ENCODE measurements at places on chromosomes 3 and 15.

GRCh38 chr3:113423699-113424098 lies 17.6 kb downstream of the CFAP44 start:
- no peak for DNase-seq

DNA sequence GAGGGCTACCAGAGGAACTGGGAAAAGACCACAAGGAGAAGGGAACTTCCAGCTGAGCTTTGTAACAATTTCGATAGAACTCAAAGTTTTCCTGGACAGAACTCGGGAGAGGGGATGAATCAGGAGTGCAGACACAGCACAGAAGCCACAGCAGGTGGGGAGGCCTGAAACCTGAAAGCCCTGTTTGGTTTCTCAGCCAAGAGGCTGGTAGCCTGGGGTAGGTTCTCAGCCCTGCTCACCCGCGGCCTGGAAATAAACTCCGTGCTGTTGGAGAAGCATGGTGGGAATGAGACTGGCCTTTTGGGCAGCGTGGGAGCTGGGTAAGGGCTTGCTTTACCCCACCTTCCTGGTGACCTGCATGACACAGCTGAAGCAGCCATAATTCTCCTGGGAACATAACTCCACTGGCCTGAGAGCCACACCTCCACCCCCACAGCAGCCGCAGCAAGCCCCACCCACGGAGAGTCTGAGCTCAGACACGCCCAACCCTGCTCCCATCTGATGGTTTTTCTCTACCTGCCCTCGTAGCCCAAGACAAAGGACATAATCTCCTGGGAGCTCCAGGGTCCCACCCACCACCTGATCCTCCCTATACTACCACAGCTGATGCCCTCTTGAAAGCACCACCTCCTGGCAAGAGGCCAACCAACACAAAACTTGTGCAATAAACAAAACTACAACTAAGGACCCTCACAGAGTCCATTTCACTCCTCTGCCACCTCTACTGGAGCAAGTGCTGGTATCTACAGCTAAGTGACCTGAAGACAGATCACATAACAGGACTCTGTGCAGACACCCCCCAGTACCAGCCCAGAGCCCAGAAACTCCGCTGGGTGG lies 52.5 kb upstream of the CHRM5 start:
- DNase-seq, result no peak

- DNase-seq, result no peak
Observed at GRCh38 chr3:10706156-10706739, 109.8 kb upstream of the SLC6A11 start.

DNA sequence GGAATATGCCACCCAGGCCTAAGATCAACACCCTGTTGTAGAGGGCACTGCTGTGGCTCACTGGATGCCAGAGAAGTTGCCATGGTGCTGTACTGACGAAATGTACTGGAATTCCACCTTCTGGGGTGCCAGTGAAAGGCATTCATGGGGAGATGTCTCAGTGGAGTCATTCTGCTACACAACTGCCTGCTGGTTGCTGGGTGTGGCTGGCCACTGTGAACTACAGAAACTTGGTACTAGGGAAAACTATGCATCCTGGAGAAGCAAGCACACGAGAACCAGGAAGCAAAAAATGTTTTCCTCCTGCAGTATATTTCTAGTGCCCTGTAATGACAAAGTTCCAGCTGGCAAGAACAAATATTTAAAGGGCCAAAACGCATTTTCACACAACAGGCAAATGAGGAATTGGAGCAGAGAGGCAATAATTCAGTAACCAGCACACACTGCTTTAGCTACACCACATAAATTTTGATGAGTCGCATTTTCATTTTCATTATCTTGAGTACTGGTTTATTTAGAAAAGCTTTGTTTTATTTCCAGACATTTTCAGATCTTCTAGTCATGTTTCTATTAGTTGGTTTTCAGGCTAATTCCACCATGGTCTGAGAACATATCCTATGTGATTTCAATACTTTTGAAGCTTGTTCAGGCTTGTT lies 18.3 kb upstream of the RFX7 start:
- peak; percentile 7 for DNase-seq

GRCh38 chr3:157477441-157477840 lies 25.8 kb downstream of the VEPH1 start:
- no peak for DNase-seq

DNA sequence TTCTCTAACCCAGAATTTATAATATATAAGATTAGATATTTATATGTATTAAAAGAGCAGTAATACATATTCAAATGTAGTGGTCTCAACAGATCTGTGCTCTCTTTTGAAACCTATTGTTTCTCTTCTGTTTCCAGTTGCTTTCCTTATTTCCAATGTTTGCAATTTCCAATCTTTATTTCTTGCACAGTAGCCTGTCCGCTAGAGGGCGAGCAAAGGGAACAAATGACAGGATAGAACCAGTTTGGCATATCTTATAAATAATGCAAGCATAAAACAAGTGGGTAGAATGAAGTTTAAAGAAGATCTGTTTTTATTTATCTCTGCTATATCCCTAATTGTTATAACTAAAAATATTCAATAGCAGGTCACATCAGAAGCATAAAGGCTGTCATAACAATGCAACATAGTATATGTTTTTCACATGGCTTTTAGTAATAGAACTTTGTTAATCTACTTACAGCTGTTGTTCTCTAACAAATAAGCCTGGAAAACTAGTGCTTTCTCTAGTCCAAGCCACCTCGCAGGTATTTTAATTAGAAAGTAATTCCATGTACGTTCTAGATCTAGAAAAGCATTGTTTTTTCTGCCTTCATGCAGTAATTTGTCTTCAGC lies 15.1 kb upstream of the TCAIM start:
- DNase-seq, result peak; percentile 56
